ENCODE measurements at places on chromosomes 12 and 14.

GRCh38 chr14:60649875-60650372 is 647 bp upstream of the SIX1 start:
- no peak for DNase-seq

DNA sequence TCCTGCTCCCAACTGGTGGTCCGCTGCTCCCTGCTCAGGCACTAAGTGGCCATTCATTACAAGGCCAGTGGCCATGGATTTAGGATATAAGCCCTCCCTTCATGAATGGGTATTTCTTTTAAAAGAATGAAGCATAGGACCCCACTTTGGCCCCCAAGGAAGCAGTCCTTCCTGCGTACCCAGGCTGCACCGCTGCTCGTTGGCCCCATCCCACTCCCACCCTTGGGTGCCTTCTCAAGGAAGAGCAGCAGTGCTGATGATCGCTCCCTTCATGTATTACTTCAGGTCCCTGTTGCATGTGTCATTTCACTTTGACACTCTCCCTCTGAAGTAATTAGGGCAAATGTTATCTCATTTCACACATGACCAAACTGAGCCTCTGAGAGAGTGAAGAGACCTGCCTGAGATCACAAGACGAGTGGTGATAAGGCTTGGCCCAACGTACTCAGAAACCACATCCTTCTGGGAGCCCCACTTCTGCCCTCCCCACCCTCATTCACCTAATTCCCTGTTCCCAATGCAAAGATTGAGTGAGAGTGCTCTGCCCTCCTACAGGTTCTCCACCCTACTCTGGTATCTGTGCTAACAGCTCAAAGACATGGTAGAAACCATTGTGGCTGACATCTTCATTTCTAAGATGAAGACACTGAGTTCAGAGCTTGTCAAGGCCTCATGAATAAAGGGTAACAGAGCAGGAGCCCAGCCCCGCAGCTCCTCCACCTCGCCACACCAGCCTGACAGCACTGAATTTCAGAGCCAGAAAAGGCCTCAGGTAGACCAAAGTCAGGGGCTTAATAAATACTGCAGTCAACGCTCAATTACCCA is 10.3 kb upstream of the KRT2 start:
- no peak for DNase-seq

DNA sequence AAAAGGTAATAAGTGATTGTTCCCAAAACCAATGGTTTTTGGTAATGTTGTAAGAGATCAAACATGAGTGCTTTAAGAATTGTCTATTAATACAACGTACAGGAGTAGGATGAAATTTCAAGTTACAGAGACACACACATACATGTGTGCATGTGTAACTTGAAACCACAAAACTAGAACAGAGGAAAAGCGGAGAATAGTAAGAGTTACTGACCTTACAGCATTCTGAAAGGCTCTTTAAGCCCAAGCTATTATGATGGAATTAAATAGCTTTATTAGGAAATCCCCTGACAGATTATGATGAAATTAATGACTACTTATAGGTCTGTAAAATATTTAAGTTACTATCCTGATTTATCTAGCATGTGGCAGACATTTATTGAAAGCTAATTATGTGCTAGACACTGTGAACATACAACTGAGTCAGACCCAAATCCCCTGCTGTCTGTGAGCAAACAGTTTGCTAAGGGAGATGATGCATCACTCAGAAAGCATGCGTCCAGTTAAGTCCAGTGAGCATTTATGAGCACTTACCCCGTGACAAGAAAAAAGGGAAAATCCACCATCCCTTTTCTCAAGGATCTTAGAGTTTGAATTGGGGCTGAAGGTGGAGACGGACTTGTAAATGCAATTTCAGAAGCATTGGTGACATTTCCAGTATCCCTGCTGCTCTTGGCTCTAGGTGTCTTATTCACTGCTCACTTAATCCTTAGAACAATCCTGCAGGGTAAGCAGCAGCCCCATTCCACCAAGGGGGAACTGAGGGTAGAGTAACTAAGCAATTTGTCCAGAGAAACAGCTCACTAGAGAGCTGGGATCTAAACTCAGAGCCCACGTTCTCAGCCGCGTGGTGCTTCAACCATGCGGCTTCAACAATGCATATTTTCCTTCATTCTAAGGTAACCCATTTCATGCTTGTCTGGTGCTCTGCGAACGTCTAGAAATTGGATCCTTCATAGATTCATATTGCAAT is 117.4 kb downstream of the EML1 start:
- DNase-seq = no peak

GRCh38 chr12:88035271-88035906 is 6.2 kb upstream of the C12orf50 start:
- peak; percentile 75 for DNase-seq

DNA sequence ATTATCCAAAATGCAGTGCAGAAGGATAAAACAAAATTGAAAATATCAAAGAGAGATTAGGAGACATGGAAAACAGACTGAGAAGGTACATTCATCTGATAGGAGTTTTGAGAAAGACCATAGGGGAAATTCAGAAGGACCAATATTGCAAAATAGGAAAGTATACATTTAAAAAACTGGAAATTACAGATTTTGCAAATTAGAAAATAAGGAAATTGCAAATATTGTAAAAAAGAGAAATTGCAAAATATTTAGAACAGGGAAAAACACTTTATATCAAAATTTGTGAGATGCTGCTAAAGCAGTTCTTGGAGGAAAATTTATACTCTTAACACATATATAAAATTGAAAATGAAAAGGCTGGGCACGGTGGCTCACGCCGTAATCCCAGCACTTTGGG is 192.5 kb downstream of the FBXL14 start:
- DNase-seq = no peak

DNA sequence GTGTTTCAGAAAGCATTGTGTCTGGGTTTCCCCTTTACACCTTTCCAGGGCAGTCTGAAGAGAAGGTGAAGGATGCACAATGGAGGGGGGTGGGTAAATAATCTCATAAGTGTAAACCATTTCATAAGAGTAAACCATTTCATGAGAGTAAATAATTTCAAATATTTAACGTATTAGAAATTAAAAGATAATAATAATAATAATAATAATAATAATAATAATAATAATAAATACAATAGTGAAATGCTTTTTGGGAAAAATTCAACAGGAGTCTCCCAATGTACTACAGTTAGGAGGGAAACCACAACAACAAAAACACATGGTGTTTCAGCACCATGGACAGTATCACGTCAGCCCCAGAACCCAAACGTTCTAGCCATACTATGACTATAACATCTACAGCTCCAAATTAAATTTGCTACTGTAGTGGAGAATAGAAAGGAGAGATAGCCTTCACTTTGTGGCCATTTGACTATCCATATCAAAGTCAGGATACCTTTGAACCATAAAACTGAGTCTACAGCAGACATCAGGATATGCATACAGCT is 691.8 kb downstream of the BCL11B start:
- DNase-seq = no peak

DNA sequence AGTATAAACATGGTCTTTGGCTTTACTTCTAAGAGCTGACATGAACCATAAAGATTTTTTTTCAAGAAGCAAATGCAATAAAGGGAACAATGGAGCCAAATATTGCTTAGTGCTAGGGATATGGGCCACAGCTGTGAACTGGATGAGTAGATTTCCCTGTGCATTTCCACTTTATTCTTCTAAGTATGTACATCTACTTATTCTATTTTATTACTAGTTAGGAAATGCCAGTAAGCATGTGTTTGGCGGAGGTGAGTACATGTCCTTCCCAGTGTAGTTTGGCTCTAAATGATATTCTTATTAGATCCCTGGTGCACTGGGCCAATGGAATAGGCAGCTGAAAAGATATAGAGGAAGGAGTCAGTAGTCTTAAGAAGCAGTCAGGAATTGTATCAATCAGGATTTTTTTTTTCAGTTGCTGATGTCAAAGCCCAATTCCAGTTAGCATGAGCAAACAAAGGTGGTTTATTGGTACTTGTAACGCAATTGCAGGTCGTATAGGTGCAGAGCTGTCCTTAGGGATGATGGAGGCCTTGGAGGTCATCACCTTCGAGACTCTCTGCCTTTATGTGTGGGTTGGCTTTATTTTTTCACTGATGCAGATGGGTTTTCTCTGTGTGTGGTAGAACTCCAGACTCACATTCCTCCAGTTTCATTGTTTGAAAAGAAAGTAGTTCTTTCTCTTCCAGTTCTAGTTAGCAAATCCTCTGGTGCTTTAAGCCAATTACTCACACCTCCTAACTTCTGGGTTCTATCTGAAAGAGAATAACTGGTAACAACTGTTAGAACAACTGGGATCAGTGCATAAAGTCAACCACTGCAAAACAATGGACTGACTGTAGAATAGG is 139.0 kb upstream of the LRIG3 start:
- DNase-seq = no peak

- no peak for DNase-seq
Observed at GRCh38 chr12:48969160-48969771, 2.3 kb downstream of the WNT10B start.

GRCh38 chr14:55832122-55832911 is 252.3 kb downstream of the KTN1 start:
- no peak for DNase-seq

DNA sequence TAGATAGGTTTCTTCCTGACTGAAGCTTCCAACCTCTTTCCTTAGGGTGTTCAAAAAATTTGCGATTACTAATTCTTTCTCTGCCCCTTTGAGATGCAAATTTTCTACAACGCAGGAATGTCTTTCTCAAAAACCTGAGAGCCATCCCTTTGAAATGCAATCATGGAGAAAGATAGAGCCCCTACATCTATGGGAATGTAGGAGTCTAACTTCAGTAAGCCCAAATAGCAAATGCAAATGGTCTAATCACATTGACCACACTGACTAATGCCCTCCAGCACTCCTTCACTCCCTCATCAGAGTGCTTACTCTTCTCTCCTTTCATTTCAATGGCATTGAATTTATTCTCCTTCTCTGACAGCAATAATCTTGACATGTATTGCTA is 107.1 kb downstream of the SLC6A15 start:
- no peak for DNase-seq

GRCh38 chr14:35221462-35221861 is 70.7 kb upstream of the PSMA6 start:
- DNase-seq = no peak

DNA sequence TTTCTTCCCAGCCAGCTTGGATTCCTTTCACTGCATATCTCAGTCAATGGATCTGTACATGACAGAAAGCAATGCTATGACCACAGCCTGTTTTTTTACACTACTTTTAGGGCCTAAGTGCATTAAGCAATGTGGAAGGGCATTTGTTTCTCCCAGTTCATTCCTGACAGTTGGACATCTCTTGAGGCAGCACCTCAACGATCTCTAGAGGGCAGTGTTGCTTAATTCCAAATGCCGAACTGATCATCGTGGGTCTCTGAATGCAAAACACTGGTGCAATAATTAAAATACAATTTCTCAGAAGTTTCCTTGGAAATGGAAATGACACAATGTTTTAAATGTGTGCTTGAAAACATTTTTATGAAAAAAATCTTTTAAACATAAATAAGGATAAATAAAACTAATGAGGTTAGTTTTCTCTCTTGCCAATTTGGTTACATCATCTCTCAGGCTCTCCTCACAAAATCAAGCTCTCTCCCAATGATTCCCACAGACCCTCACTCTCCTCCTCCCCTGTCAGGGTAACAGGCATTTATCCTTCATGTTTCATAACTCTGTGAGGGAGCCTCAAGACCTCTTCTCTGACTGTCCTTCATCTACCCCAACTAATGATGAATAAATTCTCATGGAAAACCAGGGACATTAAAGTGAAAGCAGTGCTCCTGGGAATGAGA is 192.4 kb upstream of the SLC16A7 start:
- no peak for DNase-seq

DNA sequence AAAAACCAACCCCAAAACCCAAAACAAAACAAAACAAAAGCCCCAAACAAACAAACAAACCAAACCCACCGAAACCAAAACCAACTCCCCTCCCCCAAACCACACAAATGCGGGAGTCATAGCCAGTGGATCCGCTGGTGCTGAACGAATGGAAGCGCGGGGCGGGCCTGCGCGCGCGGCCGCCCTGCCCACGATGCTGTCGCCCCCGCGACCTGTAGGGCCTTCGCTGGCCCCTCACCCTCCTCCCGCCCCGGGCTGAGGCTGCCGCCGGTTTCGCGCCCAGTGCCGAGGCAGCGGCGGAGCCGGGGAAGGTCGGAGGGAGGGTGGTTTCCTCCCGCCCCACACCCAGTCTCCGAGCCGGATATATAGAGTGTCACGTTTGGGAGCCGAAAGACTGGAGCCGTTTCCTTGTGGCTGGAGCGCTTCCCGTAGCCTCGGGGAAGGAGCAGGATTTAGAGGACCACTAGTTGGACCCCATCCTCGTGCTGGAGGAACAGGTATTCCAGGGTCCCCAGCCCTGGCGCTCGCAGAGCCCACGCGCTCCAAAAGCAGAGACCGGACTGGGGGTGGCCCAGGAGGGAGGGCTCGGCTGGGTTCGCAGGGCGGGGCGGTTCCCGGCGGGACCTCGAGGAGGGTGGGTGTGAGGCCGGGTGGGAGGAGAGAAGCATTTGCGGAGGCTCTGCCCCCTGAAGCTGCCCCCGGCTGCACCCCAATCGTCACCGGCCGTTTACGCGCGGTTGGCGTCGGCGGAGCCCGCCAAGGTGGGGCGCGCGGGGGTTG is at the start of gene FAR2:
Gene FAR2 (plus strand): TSS at position 368 of the 780 bp plus-strand sequence. CDS start 121,172 bp downstream, outside the sequence.
- no peak for DNase-seq

- no peak for DNase-seq
Observed at GRCh38 chr14:81062816-81063215, 107.4 kb downstream of the TSHR start.

DNA sequence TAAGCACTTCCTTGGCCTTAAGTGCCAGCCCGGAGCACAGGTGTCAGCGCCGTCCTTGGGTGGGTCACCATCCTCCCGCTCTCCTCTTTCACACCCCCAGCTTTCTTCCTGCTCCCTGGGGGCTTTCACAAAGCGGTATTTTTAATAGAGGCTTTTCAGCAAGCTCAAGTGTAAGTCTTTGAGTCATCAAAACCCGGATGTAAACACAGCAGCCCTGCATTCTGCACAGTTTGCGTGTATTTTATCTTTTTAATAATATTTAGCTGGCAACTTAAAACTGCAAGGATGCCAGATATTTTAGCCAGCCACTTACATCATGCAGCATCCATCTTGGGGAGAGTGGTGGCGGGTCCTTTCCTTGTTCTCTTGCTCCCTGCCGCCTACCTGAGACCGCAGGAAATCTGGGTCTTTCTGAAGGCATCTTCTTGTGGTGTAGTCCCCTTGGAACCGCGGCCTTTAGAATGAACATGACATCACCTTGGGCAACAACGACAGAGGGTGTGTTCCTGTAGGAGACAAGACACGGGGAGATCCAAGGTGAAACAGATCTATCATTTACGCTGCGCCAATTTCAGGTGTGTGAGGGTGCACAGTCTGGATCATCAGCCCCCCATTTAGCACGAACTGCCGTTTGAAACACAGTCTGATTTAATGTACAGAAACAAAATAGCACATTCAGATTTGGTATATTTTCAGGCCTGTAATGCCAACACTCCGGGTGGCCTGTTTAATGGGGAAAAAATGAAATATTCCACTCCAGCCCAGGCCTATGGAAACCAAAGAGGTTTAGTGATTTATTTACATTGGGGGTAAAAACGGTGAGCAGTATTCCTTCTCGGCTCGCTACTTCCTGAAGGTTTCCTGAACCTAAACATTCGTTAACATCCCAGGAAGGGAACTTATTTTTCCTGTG is 12.5 kb upstream of the IRF2BPL start:
- DNase-seq = no peak

- DNase-seq = no peak
Observed at GRCh38 chr12:19201661-19202060, 72.1 kb downstream of the PLEKHA5 start.

GRCh38 chr12:121657305-121658008 is 12.0 kb downstream of the MORN3 start:
- no peak for DNase-seq
